ENCODE measurements at places on chromosomes 7 and 10. TPM values are rescaled to one million over a fixed set of nuclear protein-coding genes. Genes with fewer than 3 reads are reported as not detected.

Gene HOXA10
- polyA plus RNA-seq = 0.10 TPM

GRCh38 chr10:122795924-122796323 is 49.7 kb downstream of the CUZD1 start:
- no peak for DNase-seq

Gene CUX1
- polyA plus RNA-seq = 46.4 TPM

Gene GIMAP5
- not detected for polyA plus RNA-seq

Gene FANK1
- polyA plus RNA-seq = 2.2 TPM

GRCh38 chr10:44906486-44906885 is 4.7 kb upstream of the TMEM72 start:
- DNase-seq = no peak

DNA sequence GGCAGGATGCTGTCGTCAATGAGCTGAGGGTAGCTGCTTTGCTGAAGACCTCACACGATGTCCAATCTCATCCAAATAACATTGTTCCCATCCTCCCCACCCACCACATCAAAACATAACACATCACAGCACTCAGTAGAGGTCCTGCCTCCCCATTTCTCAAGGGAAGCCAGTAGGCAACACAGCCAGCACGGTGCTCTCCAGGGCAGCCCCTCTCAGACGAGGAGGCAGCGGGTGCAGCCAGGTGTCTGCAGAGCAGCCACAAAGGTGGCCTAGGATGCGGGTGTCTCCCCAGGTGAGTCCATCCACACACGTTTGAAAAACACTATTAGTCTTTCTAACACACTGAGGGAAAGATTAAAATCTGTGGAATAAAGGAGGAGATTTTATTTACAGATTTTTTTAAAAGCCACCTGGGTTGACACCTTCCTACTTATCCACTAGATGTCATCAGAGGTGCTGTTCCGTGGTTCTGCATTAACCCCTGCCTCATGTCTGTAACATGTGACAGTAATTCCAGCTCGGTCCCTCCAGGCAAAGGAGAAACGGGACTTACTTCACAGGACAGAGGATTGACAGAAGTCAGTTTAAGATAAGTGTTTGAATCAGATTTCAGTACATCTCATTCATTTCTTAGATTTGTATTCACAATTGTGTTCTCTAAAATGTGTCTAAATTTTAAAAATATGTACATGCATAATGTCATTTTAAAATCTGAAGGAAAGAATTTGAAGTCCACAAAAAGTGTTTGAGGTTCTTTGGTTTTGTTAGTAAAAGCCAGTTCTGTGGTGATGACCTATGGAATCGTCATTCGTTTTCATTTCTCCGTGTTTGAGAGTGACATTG is 68.0 kb downstream of the LANCL2 start:
- peak; percentile 59 for DNase-seq
